AG20443 (cell line): ENCODE measurements at places on chromosomes 7 and 10.
A peak's percentile ranks its signal among the peaks of the same experiment; 100 is the strongest.

GRCh38 chr7:117036053-117036669, 82.9 kb downstream of the ST7 start:
- DNase-seq, result no peak

GRCh38 chr7:157224627-157225026, 85.9 kb downstream of the UBE3C start:
- DNase-seq, result no peak

GRCh38 chr10:32253276-32253675, 93.7 kb downstream of the EPC1 start:
- DNase-seq, result peak; percentile 75

DNA sequence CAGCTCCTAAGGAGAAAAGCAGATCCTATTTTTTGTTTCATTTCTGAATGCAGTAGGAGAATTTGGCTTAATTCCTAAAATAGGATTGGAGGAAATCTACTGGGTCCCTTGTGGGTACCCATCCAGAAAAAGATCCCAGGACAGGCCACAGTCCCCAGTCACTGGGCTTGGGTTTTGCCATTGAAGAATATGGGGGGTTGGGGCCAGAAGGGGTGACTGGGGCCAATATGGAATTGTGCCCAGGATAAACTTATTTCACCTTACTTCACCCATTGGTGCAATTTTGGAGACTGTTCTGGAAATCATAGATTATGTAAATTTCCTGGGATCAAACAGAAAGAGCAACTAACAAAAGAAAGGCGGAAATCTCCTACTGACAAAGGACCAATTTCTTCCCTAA, 5.0 kb downstream of the HOXA5 start:
- DNase-seq, result no peak

GRCh38 chr7:65722361-65722792, 150.5 kb upstream of the VKORC1L1 start:
- DNase-seq, result peak; percentile 34

GRCh38 chr7:90886416-90886815, 290.3 kb downstream of the CDK14 start:
- no peak for DNase-seq

DNA sequence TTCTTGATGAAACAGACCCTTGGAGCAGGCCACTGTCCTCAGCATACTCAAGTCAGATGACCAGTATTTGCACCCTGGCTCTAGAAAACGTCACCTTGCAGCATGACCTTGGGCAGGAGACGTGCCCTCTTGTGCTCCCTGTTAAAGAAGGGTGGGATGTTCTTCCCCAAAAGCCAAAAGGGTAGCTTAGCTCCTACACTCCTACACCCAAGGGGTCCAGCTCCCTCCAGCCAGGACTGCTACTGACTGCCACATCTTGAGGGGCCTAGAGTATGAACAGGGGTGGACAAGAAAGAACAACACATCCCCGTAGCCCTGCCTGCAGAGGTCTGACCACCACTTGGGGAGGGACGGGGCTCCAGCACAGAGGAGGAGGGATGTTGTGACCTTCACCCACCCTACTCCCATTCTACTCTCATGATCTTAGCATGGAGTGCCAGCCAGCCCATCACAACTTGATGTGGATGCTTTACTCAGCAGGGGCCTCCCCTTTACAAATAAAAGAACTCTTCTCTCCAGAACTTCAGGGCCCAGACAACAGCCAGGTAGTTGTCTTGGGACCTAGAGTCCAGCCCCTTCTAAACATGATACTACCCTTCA, 165.3 kb upstream of the ZMIZ1 start:
- DNase-seq, result no peak

GRCh38 chr10:81428456-81429134, 446.4 kb upstream of the NRG3 start:
- DNase-seq, result no peak

DNA sequence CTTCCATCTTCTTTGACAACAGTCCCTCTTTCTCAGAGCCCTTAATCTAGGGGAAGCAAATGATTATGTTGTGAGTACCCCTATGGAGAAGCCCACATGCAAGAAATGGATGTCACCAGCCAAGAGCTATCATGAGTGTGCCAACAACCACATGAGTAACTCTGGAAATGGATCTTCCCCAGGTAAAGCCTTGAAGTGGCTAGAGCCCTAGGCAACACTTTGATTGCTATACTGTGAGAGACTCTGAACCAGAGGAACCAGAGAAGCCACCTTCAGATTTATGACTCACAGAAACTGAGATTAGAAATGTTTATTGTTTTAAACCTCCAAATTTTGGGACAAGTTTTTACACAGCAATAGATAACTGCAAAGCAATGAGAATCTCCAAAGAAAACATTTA, 60.9 kb upstream of the COL1A2 start:
- no peak for DNase-seq

- no peak for DNase-seq
Observed at GRCh38 chr10:124156524-124157260, 63.3 kb upstream of the CHST15 start.

DNA sequence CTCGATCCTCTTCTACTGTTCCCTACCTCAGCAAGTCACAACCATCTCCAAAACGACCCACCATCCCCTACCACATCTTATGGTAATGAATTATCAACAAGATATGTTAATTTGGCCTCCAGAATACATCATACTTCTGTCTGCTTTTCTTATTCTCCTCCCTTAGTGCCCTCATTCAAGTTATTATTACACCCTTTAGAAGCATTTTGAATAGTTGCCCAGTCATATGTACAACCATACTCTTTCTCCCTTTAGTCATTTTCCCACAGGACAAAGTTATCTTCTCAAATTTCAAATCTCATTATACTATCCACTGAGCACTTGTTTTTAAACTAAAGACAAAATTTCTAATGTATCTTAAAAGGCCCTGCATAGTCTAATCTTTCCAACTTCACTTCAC, 71.0 kb downstream of the GNAT3 start:
- no peak for DNase-seq

- DNase-seq, result peak; percentile 55
Observed at GRCh38 chr10:15068802-15069201, 19.8 kb downstream of the ACBD7 start.

DNA sequence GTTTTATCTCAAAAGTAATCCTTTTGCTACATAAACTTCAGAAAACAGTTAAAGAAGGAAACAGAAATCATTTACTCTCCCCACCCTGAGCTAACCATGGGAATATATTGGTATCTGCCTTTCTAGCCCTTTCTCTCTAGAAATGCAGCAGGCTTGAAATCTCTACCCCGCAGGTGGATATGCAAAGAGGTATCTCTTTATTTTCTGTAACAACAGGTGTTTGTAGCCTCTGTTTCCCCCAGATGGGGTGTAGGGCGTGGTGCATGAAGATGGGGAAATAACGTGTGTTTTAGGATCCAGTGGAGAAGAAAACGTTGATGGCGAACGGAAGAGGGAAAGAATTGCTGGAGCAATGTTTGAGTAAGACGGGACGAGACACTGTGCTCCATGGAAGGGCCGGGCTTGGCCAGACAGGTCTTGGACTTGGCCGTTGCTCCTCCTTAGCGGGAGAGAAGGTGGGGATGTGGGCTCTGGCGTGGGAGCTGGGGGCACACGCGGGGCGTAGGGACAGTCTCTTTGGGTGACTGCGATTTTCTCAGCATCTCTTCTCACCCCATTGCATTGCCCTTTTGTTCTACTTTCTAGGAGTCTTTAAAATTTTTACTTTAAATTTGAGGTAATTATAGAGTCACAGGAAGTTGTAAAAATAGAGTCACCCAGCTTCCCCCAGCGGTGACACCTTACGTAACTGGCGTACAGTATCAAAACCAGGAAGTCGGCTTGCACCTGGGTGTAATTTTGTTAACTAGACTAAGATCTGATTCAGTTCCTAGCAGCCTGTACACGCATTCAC, 82.9 kb downstream of the ELFN1 start:
- no peak for DNase-seq

GRCh38 chr10:125375210-125375609, 214.8 kb upstream of the CTBP2 start:
- DNase-seq, result no peak

DNA sequence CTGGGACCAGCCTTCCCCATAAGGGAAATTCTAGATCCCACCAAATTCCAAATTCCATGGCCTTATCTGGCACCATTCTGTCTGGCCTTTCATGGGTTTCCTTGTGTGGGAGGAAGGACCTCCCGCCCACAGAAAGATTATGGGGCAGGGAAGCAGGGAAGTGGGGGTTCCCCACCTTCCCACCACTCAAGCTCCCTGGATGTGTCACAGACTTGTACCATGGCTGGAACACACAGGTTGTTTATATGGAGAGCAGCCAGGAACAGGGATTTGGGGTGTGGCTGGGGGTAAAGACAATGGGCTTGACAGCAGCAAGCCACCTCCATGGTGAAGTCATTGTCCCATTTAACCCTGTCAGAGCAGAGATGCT, 18.3 kb downstream of the UNC5B start:
- DNase-seq, result no peak

GRCh38 chr7:39973801-39974200, 23.7 kb downstream of the CDK13 start:
- no peak for DNase-seq

DNA sequence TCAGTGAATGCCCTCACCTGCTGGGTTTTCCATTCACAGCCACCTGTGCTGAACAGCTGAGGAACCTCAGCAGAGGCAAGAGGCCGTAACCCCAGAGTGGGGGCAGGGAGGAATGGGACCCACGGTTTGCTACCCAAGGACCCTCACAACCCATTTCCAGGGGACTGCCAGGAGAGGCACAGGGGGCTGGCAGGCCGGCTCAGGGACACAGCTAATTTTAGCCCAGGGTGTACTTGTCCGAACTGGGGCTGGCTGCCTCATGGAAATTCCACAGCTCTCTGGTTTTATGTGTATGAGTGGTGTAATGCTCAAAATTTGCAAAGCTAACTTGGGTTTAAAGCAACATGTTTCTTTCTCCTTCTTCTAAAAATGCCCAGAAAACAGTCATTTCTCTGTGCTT, 42.2 kb downstream of the MINDY4 start:
- DNase-seq, result no peak

GRCh38 chr7:102721-103120, 89.7 kb upstream of the FAM20C start:
- DNase-seq, result peak; percentile 43

DNA sequence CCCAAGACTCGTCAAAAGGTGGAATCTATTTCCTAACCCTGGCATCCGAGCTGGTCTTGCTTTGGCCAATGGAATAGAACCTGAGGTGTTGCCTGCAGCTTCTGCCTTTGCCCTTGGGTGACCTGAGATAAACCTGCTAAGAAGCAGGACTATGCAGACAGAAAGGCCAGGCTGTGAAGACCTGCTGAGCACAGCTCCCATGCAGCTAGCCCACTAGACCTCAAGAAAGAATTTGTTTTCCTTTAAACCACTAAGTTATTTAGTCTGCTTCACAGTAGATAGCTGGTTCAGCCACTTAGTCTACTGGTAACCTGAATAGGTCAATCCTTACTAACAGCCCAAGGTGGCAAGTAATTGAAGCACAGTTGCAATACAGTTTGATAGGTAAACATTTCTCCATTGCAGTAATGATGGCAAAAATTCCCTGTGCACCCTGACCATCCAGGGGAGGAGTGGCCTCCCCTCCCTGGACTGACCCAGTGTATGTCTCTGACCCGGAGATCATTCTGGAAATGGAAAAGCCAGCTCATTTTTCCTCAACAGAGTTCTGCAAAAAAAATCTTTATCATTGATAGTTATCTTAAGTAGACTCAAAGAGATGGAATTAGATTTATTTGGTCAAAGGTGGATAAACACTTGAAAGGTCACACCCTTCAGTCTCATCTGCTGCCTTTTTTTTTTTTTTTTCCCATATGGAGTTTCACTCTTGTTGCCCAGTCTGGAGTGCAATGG, 20.0 kb downstream of the TNS3 start:
- DNase-seq, result no peak

- no peak for DNase-seq
Observed at GRCh38 chr10:24981161-24981710, 28.8 kb upstream of the PRTFDC1 start.

DNA sequence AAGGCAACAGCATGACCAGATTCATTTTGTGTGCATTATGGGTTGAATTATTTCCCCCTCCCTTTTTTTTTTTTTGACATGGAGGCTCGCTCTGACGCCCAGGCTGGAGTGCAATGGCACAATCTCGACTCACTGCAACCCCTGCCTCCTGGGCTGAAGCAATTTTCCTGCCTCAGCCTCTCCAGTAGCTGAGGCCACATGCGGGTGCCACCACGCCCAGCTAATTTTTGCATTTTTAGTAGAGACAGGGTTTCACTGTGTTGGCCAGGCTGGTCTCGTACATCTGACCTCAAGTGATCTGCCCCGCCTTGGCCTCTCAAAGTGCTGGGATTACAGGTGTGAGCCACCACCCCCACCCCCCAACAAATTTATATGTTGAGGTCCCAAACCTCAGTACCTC, 42.0 kb downstream of the ZNF783 start:
- no peak for DNase-seq

DNA sequence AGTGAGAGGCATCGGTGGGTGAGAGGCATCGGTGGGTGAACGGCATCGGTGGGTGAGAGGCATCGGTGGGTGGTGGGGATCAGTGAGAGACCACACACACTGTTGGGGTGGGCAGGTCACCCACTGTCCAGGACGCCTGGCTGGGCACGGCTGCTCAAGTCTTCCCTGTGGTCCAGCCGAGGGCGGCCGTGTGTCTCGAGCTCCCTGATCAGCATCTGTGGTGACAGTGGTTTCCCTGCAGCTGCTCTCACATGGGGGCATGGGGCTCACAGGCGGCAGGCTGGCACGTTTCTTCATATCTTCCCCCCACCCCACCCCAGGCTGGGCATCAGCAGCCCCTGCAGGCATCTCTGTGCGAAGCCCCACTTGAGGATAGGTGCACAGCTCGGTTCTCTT, 78.2 kb downstream of the NKX6-2 start:
- DNase-seq, result no peak

- DNase-seq, result no peak
Observed at GRCh38 chr7:113856010-113856409, 62.8 kb downstream of the PPP1R3A start.

DNA sequence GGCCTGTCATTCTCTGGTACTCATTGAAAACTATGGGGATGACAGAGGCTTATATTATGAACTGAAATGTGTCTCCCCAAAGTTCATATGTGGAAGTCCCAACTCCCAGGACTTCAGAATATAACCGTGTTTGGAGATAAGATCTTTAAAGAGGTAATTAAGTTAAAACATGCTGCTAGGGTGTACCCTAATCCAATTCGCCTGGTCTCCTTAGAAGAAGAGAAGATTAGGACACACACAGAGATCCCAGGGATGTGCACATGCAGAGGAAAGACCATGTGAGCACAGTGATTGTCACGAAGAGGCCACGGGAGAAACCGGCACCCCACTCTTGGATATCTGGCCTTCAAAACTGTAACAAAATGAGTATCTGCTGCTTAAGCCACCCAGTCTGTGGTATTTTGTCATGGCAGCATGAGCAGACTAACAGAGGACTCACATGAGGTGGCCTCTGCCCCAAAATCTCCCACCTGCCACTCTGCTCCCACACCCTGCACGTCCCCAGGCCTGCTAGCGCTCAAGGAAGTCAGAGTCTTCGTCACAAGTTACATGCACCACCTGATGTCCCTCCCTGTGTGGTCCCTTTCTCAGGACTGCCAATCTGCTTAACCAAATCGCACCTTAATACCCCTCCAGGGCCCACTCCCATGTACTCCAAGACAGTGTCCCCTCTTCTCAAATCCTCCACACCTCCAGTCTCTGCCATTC, 26.8 kb downstream of the PLAC9 start:
- no peak for DNase-seq
